Stimulated activated CD4-positive, alpha-beta T cell treated with anti-CD3 and anti-CD28 coated beads, Interleukin-4, amount 100 ng/mL, for 1 hour (primary cell): ENCODE measurements at places on chromosomes 7 and 10.

GRCh38 chr10:15439341-15439842 lies 68.3 kb upstream of the FAM171A1 start:
- DNase-seq, result no peak

- no peak for DNase-seq
These were observed 45.2 kb upstream of the RELN start for GRCh38 chr7:104034679-104035078.

GRCh38 chr7:23968791-23969190 lies 258.8 kb downstream of the STK31 start:
- DNase-seq, result no peak

DNA sequence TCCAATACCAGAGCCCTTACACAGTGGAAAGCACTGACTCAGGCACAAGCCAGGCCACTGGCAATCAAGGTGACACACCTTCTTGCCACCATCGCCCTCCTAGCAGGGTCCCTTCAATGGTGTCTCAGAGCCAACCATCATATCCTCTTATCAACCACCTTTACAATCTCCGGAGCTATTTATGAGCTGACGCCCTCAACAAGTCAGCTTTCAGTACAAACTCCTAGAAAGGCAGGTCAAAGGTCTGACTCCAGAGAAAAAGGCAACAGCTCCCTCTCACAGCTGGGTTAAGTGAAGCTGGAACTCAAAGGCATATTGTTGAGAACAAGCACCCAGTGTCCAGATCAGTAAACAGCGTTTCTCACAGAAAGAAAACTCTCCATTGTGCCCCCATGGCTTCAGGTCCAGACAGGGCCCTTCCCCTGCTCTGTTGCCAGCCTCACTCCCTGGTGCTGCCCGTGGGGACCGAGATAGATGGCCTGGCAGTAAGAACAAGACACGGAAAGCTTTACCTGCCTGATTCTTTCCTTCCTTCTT lies 2.4 kb downstream of the ZNF3 start:
- DNase-seq, result no peak
